ENCODE measurements at places on chromosomes 3 and 15. TPM values are rescaled to one million over a fixed set of nuclear protein-coding genes. Genes with fewer than 3 reads are reported as not detected.

Gene NOX5
- polyA plus RNA-seq, result not detected

Gene LRRN1
- not detected for polyA plus RNA-seq

Gene CRYBG3
- 0.08 TPM for polyA plus RNA-seq

Gene ANKRD63
- polyA plus RNA-seq, result 0.63 TPM

Gene CHRD
- polyA plus RNA-seq, result 1.0 TPM

Gene ALS2CL
- polyA plus RNA-seq, result 0.05 TPM

Gene CLRN1
- not detected for polyA plus RNA-seq

Gene MCF2L2
- 3.9 TPM for polyA plus RNA-seq

Gene SPATA12
- polyA plus RNA-seq, result not detected

Gene MYO5C
- polyA plus RNA-seq, result not detected

Gene TMC3
- polyA plus RNA-seq, result not detected

Gene SKOR1
- polyA plus RNA-seq, result 0.23 TPM

Gene TRNT1
- 49.3 TPM for polyA plus RNA-seq

Gene SPTBN5
- not detected for polyA plus RNA-seq

Gene C2CD4A
- not detected for polyA plus RNA-seq

Gene OR5K2
- polyA plus RNA-seq, result not detected

Gene UNC45A
- 54.5 TPM for polyA plus RNA-seq

Gene IL5RA
- polyA plus RNA-seq, result 0.16 TPM

Gene PLCB2
- 12.3 TPM for polyA plus RNA-seq

Gene EPHA3
- polyA plus RNA-seq, result not detected
